Hematopoietic multipotent progenitor cell treated with erythropoietin and hydrocortisone succinate and interleukin-3 and kit ligand, for 4 days (in vitro differentiated cells): ENCODE measurements at places on chromosomes 2 and 18.
A peak's percentile ranks its signal among the peaks of the same experiment; 100 is the strongest.

DNA sequence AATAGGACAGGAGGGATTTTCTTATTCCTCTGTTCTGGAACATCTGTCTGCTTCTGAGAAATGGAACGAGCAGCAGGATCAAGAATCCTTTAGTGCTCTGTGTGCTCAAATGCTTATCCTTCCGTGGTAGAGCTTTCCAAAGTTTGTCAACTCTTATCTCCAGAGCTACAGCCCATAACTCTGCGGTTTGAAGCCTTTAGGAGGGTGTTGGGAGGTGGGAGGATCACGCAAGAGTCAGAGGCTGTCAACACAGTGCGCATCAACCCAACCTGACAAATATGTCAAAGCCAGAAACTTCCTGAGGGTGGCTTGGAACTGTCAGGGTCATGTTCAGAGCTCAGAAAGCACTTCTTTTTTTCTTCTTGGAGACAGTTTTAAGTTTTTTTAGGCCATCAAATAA, 95.9 kb downstream of the CRIM1 start:
- DNase-seq, result peak; percentile 88

DNA sequence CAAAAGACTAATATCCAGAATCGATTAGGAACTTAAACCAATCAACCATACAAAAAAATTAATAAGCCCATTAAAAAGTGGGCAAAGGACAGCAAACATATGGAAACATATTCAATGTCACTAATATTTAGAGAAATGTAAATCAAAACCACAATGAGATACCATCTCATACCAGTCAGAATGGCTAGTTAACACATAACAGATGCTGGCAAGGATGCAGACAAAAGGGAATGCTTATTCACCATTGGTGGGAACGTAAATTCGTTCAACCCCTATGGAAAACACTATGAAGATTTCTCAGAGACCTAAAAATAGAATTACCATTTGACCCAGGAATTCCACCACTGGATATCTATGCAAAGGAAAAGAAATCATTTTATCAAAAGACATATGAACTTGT, 468.2 kb upstream of the ST6GAL2 start:
- DNase-seq, result no peak

DNA sequence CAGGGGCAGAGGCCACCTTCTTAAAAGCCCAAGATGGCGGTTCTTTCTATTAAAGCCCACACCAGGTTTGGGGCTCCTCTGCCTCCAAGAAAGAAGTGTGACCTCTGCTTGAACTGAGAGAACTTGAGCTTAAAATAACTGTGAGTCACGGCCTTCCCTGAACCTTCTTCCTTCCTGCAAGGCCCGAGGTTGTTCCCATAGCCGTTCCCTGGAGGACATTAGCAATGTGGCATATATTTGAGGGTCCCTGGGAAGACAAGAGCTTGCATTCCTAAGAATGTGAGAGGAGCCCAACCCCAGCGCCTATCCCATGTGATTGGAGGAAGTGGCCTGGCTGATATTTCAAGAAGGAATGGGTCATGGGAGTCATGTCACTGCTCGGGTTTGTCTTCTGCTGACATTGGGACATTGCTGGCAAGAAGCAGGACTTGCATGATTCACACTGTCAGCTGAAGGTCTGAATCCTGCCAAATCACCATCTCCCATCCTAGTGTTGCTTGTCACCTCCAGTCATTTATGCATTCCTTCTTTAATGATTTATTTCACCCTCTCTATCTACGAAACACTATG, 168.1 kb downstream of the TRIB2 start:
- DNase-seq, result no peak

DNA sequence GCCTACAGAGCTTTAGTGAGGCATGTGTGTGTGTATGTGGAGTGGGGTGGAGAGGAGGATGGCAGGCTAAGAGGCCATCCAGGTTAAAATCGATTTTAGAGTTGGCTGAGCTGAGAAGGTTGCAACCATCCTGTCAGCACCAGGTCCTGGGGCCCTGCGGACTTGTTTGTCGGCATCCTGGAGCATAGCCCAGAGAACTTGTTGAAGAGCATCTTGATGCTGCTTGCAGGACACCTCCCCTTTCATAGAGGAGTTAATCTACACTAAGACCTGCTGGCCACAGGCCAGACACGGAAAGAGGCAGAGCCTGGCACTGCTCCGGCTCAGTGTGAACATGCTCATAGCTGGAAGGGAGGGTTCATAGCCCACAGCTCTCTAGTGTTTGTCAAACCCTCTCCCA, 72.1 kb upstream of the RGPD5 start:
- no peak for DNase-seq

DNA sequence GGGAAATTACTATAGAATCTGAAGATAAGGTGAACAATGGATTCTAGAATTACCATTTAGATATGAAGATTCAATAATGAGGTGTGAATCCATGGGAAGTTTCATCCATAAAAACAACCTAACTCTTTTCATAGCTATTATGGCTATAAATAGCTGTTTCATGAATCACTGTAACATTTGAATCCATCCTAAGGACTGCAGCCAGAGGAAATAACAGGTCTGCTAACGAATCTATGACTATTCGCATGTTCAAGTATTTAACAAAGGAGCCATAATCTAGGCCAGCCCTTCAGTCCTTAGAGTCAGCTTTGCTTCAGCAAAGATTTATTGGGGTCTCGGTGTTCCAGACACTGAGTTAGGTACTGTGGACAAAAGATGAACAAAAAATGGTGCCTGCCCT, 87.1 kb downstream of the MYOM1 start:
- no peak for DNase-seq

- no peak for DNase-seq
Measured at GRCh38 chr2:28405537-28405936, 12.9 kb downstream of the FOSL2 start.

DNA sequence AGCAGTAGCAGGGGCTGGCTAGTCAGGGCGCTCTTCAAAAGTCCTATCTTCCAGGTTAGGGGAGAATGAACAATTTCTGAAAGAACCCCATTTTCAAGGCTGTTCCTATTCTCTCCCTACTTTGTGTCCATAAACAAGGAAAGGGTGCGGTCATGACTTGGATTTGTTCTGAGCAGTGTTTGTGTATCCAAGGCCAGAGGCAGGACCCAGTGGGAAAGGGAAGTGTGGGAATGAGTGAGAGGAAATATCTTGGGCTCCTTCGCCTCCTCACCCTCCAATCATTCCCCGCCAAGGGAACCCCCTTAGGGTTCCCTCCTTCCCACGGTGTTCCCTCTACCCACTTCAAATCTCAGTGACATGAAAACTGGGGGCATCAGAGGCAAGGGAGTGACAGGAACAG, 25.5 kb upstream of the SPTBN1 start:
- no peak for DNase-seq

GRCh38 chr18:28078849-28079248, 98.1 kb downstream of the CDH2 start:
- no peak for DNase-seq

DNA sequence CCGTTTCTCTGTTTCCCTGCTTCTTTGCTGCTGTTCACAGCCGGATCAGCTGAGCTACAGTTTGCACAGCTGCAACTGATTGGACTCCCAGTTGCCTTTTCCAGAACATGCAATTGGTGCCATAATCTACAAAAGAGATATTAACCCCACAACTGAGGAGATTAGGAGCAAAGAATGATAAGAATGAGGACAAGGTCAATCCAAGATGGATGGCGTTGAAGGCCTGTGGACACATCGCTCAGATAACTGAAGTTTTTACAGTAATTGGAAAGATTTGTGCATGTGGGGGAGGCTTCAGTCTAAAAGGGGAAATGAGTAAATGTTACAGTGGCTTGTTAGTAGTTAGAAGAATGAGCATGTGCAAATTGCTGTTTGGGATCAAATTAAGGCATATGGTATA, 263.2 kb downstream of the TGIF1 start:
- DNase-seq, result peak; percentile 38

DNA sequence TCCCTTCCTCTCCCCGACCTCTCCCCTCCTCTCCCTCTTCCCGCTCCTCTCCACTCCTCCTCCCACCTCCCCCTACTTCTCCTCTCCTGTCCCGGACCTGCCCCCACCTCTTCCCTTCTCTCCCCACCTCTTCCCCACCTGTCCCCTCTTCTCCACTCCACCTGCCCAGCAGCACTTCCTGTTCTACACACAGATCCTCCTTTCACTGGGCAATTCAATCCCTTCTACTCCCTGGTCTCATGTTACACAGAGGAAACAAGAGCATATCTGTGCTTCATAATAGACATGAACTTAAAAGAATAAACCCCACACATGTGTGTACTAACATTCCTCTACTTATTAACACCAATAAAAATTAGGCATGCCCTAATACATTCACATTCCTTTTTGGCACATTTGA, 34.8 kb downstream of the TIMM21 start:
- no peak for DNase-seq

- no peak for DNase-seq
Measured at GRCh38 chr2:187302586-187302985, 145.5 kb downstream of the CALCRL start.

DNA sequence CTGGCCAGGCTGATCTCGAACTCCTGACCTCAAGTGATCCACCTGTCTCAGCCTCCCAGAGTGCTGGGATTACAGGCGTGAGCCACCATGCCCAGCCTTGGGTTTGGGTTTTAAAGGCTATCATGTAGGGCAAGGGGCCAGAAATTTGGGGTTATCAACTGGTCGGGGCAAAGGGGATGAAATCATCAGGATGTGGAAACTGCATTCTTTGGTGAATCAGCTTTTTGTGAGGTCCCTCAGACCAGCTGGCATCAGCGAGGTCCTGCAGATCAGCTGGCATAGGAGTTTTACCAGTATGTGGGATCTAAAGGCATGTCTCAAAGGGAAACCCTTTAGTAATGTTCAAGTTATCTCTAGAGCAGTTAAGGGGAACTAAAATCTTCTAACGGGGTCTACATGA, 6.4 kb upstream of the GEMIN6 start:
- DNase-seq, result no peak

DNA sequence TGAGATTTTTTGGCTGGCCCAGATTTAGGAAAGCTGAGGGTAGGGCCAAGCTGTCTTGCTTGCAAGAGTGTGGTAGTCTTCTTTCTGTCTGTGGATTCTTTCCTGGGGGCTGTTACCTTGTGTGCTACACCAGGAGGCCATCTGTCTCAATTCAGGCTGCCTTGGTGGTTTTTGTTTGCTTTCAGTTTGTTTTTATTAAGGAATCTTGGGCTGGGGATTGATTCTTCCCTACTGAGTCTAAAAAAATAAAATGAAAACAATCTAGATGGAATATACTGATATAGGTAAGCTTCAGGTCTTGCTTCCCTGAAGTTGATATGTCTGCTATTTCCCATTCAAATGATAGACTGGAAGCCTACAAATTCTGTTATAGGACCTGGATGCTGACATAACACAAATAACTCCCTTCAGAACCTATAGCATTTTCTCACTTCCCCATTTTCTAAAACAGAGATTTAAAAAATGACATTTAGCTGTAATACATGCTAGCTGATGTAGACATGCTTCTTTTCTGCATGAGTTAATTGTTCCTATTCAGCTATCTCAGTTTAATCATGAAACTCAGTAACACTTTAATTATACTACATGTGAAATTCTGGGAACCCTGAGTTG, 5.3 kb downstream of the LHCGR start:
- DNase-seq, result no peak

GRCh38 chr2:158965641-158966040, 2.8 kb upstream of the TANC1 start:
- no peak for DNase-seq

- DNase-seq, result no peak
Measured at GRCh38 chr2:192030856-192031255, 163.9 kb downstream of the TMEFF2 start.

- DNase-seq, result no peak
Measured at GRCh38 chr18:32911660-32912284, 138.9 kb upstream of the KLHL14 start.

- DNase-seq, result no peak
Measured at GRCh38 chr18:39886136-39886535, 2068.9 kb upstream of the PIK3C3 start.

DNA sequence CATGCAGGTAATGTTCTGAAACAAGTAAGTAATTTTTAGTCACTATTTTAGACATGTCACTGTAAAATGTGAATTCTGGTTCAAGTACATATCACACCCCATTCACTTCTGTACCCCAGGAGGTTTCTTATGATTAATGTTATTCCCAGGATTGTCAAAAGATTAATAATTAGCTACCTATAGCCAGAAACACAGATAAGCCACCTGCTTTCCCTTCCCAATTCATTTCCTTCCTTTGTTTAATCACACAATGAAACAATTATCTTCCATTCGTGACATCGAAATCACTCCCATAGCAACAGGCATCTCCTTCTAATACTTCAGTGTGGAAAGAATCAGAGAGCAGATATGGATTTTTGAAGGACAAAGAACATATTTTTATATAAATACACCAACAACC, 1650.3 kb upstream of the CELF4 start:
- DNase-seq, result no peak

DNA sequence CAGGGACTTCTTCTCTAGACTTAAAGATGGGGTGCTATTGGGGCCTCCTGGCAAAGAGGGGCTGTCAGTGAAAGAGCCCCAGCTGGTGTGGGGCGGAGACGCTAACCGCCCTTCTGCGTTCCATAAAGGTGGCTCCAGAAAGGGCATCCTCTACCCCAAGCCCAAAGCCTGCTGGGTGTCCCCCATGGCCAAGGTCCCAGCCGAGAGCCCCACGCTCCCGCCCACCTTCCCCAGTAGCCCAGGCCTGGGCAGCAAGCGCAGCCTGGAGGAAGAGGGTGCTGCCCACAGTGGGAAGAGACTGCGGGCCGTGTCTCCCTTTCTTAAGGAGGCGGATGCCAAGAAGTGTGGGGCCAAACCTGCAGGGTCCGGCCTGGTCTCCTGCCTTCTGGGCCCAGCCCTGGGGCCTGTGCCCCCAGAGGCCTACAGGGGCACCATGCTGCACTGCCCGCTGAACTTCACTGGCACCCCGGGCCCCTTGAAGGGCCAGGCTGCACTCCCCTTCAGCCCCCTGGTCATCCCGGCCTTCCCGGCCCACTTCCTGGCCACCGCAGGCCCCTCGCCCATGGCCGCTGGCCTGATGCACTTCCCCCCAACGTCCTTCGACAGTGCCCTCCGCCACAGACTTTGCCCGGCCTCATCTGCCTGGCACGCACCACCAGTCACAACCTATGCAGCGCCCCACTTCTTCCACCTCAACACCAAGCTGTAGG, 15.2 kb downstream of the ARID5A start:
- no peak for DNase-seq

- no peak for DNase-seq
Measured at GRCh38 chr18:2030647-2031046, 540.7 kb downstream of the METTL4 start.

GRCh38 chr2:225994748-225995405, 595.4 kb downstream of the NYAP2 start:
- DNase-seq, result no peak

GRCh38 chr2:150909090-150909489, 352.6 kb downstream of the RBM43 start:
- no peak for DNase-seq

DNA sequence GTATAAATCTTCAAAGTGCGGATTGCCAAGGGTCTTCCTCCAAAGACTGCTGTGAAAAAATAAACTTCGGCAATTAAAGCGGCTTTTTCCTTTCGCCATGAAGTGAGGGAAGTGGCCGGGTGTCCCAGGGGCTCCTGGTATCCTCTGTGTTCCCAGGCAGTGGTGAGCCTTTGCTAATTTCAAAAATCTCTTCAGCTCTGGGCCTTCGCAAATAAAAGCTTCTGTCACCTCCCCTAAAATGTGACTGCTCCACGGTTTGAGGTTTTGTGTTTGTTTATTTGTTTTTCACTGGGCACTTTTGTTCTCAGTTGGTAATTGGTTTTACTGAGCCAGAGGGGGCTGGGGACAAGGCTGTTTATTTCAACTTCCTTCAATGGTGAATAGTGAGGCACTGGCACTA, 270.1 kb upstream of the POU3F3 start:
- DNase-seq, result no peak

GRCh38 chr2:85945172-85945571, 56.4 kb upstream of the ST3GAL5 start:
- no peak for DNase-seq
